T-helper 17 cell (primary cell): ENCODE measurements at places on chromosomes 2 and 18. TPM values are rescaled to one million over a fixed set of nuclear protein-coding genes. Genes with fewer than 3 reads are reported as not detected.

DNA sequence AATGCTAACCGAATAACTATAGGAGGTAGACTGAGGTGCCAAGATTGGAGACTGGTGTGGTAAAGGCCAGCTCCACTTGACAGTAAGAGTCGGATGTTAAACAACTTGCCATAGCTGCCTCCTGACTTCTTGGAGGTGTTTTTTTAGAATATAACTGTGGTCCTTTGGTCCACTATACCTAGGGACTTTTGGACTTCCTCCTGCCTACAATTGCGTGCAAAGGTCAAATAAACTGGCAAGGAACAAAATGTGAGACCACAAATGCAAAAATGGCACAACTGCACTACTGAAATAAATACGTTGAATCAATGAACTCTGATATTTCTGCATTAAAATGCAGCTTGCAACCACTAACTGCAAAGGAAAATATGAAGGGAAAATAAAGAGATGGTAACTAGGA lies 338.6 kb downstream of the NRXN1 start:
- DNase-seq: no peak

GRCh38 chr2:241025639-241026038 lies 27.2 kb downstream of the SNED1 start:
- DNase-seq: no peak

DNA sequence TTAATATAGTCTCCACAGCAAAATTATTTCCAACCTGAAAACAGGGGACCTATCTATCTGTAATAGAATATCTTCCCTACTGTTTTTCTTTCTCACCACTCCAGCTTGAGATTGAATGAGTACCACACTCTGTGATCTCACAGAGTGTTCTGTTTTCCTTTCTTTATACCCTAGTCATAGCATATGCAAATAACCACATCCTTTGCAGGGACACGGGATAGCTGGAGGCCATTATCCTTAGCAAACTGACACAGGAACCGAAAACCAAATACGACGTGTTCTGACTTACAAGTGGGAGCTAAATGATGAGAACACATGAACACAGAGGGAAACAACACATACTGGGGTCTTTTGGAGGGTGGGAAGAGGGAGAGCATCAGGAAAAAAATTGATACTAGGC lies 224.7 kb downstream of the SLC8A1 start:
- no peak for DNase-seq

GRCh38 chr18:23618862-23619387 lies 32.6 kb upstream of the NPC1 start:
- DNase-seq: no peak

DNA sequence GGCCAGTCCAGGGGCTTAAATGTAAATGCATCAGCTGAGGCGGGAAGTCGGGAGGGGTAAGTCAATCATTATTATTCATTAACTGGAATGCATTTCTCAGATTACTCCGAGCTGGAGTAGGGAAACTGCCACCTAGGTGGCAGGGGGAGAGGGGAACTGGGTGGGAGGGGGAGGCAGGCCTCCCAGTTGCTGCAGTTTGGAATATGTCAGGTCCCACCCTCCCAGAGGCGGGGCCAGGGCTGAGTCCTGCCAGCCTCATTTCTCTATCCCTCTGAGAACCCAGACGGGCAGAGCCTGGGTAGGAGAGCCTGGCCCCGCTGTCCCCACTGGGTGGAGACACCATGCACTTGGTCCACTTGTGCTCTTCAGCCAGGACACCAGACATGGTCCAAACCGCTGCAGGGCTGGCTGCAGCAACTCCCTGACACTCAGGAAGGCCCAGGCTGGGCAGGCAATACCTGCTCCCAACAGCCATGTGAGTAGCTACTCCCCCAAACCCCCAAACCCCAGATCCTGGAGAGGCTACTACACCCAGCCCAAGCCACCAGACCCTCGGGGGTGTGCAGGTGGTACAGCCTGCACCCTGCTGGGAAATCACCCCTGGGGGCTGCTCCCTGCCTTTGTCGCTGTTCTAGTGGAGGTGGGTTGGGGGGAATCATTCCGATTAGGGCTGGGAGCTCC lies at the start of gene GPBAR1:
GPBAR1 (plus strand) TSS at position 274 of the 681 bp plus-strand sequence. CDS start 1,710 bp downstream, outside the sequence.
- no peak for DNase-seq

- DNase-seq: peak; percentile 50
Observed at GRCh38 chr18:23970161-23971096, 44.1 kb upstream of the TTC39C start.

DNA sequence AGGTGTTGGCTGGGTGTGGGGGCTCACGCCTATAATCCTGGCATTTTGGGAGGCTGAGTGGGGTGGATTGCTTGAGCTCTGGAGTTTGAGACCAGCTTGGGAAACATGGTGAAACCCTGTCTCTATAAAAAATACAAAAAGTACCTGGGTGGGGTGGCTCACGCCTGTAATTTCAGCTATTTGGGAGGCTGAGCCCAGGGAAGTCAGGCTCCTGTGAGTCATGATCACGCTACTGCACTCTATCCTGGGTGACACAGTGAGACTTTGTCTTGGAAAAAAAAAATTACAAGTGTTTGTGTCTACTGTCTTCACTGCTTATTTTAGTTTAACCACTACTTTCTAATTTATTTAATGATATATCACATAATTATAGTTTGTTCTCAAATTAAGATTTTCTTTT lies 62.7 kb upstream of the DOCK10 start:
- DNase-seq: no peak

GRCh38 chr2:96835830-96836229 lies 8.0 kb downstream of the ANKRD23 start:
- no peak for DNase-seq

DNA sequence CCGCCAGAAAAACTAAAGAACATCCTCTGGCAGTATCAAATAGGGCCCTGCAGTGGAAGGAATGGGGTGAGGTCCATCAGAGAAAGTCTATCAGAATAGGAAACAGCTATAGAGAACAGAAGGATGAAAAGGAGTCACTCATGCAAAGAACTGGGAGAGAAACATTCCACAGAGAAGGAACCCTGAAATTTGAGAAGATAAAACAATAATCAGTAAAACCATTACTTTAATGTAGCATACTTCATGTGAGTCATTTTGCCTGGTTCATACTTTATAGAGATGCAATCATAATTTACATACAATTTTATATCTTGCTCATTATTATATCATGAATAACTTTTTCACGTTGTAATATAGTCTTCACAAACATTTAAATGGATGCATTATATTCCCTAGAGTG lies 402.2 kb downstream of the NCKAP5 start:
- no peak for DNase-seq

DNA sequence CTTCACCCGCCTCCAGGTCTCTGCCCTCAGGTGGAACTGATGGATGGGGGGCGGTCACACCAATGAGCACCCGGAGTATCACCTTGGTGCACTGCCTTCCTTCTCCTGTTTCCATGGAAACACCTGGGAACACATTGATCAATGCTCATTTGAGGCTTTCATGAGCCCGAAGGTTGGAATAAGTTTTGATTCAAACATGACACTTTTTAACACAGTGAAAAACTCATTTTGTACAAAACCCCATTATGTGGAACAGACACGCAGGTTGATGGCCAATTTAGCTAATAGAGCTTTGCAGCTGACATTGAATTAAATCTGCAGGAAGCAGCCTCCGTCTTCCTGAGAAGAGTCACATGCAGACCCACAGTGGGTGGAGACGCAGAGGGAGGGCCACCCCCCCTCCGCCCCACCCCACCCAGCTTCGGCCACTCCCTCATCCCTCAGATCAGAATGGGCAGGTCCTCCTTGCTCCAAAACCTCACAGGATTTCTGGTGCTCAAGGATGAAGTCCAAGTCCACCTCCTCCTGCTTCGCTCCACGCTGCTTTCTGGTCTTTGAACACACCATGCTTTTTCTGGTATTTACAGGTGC lies 96.0 kb upstream of the MYCN start:
- DNase-seq: no peak

The UPP2 gene
- not detected for total RNA-seq

The KLHL14 gene
- total RNA-seq: 0.77 TPM

The MYOM1 gene
- total RNA-seq: 0.92 TPM

The CFAP65 gene
- total RNA-seq: not detected
